ENCODE measurements at places on chromosomes 12 and 14.

DNA sequence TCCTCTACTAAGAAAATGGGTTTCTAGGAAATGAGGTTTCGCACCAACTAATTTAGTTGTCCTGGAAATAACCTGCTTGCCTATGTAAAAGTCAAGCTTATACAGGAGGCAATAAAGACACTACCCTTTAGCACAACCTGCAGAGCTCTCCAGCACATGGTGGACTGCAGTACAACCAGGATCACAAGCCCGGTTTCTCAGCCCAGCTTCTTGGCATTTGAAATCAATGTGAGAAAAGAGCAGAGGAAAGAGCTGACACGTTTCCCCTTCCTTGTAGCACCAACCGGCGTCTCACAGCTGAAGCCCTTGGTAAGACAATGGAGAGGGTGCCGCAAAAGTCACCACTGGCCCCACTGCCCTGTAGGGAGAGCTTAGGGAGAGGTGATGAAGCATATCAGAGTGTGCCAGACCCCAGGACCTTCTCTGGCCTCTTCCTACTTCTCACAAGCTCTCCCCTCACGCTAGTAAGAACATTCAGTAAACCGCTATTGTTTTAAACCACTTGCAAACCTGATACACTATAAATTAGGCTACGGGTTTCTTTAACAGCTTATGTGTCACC, 8.6 kb downstream of the SPTLC2 start:
- no peak for DNase-seq

DNA sequence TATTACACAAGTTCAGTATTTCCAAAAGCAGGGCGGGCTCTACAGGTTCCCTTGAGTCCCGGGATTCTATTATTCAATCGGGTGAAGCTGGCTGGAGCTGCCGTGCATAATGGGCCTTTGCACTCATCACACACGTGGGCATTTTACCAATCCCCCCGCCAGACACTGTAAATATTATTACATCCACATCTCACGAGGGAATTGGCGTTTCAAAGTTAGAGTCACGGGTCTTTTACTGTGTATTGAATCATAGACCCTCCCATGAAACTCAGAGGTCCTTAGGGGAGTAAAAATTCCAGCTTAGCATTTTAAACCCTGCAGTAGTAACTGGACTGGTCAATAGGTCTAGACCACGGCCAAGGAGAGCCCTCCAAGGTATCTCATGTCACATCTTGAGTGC, 70.3 kb downstream of the MAP1LC3B2 start:
- DNase-seq = no peak

GRCh38 chr12:101074940-101075680, 134.9 kb downstream of the SLC5A8 start:
- no peak for DNase-seq

GRCh38 chr12:53726341-53726740, 911 bp downstream of the CALCOCO1 start:
- peak; percentile 42 for DNase-seq

DNA sequence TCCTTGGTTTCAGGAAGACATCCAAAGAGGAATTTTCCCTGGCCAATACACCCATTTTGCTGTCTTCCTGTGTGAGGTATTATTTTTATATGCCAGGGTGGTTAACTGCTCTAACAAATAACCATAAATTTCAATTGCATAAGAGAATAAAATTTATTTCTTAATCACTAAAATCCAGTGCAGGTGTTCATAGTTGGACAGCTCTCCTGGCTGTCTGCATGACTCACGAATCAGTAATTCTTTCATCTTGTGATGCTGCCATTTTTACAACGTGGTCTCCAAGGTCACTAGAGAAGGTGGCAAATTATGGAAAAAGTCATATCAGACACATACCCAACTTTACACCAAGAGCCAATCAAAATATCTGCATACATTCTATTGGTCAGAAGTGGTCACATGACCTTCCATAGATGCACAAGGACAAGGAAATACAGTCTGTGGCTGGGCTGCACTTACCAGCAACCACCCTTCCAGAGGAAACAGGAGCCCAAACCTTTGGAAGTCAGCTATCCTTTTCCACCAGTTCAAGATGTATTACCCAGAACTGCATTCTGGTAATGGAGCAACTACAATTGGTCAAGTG, 193.5 kb upstream of the PLEKHG7 start:
- peak; percentile 11 for DNase-seq

DNA sequence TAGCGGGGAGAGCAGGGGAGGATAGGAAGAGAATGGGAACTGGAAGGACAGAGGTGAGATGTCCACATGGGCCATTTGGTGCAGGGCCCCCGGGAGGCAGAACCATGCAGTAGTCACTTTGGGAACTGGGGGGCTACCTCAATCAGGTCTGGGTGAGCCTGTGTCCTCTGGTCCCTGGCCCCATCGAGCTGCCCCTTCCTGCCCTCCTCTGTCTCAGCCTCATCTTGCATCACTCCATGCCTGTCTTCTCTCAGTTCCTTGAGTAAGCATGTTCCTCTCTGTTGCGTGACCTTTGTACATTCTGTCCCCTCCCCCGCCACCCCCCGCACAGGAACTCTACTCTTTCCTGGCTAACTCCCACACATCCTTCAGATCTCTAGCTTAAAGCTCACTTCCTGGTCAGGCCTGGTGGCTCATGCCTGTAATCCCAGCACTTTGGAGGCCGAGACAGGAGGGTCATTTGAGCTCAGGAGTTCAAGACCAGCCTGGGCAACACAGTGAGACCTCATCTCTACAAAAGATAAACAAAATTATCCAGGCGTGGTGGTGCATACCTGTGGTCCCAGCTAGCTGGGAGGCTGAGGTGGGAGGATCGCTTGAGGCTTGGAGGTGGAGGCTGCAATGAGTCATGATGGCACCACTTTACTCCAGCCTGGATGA, 23.2 kb downstream of the FOS start:
- no peak for DNase-seq

GRCh38 chr12:117521346-117521745, 159.9 kb upstream of the NOS1 start:
- no peak for DNase-seq

- no peak for DNase-seq
Observed at GRCh38 chr12:91722072-91722471, 423.6 kb downstream of the BTG1 start.

Measured in NAMALWA (cell line).